ENCODE measurements at places on chromosomes 4 and X.

DNA sequence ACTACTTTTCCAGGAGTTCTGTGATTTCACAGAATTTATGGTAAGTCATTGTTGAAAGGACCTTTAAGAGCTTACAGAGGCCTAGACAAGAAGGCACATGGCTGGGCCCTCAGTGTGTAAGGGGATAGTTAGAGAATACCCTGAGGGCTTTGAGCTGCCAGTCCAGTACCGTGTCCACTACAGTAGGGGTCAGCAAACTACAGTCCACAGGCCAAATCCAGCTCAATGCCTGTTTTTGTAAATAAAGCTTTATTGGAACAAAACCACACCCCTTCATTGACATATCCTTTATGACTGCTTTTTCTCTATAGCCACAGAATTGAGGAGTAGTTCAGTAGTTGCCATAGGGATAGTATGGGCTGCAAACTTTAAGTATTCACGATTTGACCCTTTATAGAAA is 176.2 kb downstream of the MID1 start:
- DNase-seq = peak; percentile 5

DNA sequence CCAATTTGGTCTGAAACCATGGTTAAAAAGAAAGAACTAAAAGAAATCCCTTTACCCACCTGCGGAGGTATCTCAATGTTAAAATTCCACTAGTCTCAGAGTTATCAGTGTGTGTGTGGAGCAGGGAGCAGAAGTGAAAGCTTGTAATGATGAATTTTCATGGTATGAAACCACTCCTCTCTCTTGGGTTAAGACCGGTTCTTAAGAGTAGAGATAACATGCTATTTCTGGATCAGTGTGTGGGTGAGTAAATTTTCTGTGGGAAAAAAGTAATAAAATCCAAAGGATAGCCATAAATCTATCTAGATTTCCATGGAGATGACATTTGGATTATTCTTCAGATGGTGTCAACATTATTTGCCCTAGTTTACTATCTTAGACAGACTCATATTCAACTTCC is 3.2 kb downstream of the FGF13 start:
- no peak for DNase-seq

- DNase-seq = no peak
These were observed 2.7 kb upstream of the LRCH2 start for GRCh38 chrX:115236560-115236959.

- DNase-seq = no peak
These were observed 5.3 kb upstream of the STBD1 start for GRCh38 chr4:76301068-76301774.

DNA sequence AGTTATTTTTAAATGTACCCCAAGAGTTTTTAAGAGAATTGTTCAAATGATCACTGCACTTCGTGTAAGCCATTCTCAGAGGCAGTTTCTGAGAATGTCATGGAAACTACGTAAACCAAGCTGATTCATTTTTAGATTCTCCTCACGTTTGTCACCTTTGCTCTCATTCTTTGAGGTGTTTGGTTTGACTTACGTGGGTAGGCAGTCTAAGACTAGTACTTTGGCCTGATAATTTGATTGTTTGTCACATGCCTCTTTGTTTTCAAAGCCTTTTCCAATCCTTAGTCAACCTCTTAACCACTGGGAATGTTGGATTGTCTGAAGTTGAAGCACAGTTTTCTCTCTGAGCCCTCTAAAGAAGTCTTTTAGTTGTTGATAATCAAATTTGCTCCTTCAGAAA is 10.5 kb downstream of the SEPTIN11 start:
- no peak for DNase-seq

DNA sequence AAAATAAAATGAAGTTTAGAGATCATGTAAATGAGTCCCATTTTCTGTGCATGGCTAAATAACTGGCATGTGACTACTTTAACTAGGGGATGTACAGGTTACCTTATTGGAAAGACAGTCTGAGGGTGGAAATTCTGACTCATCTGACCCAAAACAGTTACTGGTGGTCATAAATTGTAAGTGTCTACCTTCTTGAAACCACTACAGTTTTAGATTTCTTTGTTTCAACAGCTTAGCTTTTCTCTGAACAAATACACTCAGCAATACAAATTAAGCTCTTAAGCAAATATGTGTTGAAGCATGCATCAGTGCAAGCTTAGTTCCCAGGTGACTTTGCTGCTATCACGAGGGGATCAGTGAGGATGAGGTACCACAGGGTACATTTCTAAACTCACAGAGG is 60.7 kb upstream of the PGM2 start:
- no peak for DNase-seq

GRCh38 chr4:137417676-137418075 is 114.6 kb downstream of the PCDH18 start:
- DNase-seq = no peak

- no peak for DNase-seq
These were observed 5.6 kb upstream of the SPRY1 start for GRCh38 chr4:123390846-123391456.

DNA sequence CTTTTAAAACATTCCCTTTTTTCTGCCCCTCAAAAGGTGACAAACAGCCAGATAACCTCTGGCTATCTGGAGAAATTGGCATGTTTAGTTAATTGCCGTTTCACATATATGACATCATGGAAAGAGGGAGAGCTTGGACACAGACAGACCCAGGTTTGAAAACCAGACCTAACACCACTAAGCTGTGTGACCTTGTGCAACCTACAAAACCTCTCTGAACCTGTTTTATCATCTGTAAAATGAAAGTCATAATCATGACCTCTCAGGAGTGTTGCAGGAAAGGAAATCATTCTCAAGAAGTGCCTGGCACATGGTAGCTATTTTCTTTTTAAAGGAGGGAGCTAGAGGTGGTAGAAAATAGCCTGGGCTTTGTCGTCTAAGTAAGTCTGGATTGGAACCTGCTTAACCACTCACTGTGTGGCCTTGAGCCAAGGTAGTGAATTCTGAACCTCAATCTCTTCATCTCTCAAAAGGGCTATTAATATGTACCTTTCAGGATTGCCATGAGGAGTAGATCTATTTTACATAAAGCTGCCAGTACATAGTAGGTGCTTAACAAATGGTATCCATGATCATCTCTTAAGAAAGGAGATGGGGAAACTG is 363.5 kb downstream of the BCOR start:
- no peak for DNase-seq

- DNase-seq = no peak
These were observed 426.7 kb downstream of the RPA4 start for GRCh38 chrX:97310373-97310772.

DNA sequence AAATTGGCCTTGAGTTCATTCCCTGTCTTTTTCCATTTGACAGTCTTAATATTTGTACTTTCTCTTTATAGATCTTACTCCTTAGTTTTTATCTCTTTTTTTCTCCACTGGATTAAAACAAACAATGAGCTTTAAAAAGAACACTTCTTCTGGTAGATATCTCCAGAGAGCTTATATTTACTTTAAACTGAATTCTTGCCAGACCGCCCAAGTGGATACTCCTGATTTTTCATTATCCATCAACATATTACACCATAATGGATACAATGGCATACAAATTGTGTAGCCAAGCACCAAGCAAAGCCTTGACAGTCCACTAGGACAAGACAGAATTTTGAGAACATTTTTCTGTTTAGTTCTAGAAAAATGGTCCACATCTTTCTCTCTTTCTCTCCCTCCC is 18.9 kb downstream of the TMSB4X start:
- no peak for DNase-seq

GRCh38 chrX:112190646-112191045 is 108.1 kb upstream of the TRPC5 start:
- DNase-seq = no peak

GRCh38 chrX:51608126-51608525 is 10.6 kb downstream of the CENPVL3 start:
- no peak for DNase-seq

DNA sequence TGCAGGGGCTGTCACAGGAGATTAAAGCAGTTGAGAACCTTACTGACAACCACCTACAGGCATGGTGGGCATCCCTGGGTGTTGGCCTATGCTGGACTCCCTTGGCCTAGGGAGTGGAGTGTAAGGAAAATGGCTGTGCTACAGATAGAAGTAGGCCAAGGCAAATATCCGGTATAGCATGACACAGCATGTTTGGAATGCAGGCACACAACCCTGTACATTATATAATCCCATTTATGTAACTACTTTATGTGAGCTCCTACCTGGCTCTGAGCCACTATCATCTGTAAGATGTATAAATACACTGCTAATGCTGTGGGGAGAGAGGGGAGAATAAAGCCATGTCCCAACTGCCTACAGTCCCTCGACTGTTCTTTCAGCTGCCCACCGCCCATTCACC is 38.7 kb upstream of the KCTD8 start:
- DNase-seq = no peak

- DNase-seq = peak; percentile 12
These were observed 1050.0 kb upstream of the INTU start for GRCh38 chr4:126582737-126583136.

GRCh38 chr4:73668782-73669201 is 48.6 kb upstream of the RASSF6 start:
- no peak for DNase-seq

GRCh38 chr4:23388255-23388654 is 501.6 kb downstream of the PPARGC1A start:
- DNase-seq = no peak

DNA sequence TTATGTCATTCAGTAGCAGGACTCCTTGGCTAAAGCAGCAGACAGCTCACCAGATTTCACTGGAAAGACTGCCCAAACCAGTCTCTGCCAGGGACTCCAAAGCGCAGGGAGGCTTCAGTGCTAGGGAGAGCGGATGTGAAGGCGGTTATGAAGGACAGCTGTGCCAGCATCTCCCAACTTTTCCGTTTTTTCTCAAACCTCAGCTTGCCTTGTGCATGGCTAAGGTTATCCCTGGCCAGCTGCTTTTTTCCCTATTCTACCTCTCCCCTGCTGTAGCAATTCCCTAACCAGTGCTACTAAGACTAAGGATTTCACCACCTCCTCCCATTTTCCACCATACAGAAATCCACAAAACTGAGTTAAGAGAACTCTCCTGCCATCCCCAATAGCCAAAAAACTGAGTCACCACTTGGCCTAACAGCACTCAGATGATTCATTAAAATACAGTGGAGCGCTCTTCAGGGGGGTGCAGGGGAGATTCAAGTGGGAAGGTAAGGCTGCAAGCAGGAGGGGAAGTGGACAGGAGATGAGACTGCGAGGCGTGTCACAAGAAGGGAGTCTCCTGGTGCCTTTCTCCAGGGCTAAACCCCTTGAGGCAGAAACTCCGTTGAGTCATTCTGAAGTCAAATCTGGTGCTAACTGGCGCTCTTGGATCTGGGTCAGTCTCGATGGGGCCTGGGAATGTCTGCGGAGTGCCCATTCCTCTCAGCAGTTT is 90.7 kb downstream of the PALLD start:
- no peak for DNase-seq

GRCh38 chrX:132092439-132093065 is 35.3 kb downstream of the FRMD7 start:
- DNase-seq = peak; percentile 54

GRCh38 chr4:162837241-162837640 is 329.4 kb downstream of the NAF1 start:
- no peak for DNase-seq

- DNase-seq = no peak
These were observed 134.0 kb downstream of the MID1 start for GRCh38 chrX:10486373-10486772.

- DNase-seq = no peak
These were observed 237.5 kb downstream of the BCOR start for GRCh38 chrX:39859991-39860861.

DNA sequence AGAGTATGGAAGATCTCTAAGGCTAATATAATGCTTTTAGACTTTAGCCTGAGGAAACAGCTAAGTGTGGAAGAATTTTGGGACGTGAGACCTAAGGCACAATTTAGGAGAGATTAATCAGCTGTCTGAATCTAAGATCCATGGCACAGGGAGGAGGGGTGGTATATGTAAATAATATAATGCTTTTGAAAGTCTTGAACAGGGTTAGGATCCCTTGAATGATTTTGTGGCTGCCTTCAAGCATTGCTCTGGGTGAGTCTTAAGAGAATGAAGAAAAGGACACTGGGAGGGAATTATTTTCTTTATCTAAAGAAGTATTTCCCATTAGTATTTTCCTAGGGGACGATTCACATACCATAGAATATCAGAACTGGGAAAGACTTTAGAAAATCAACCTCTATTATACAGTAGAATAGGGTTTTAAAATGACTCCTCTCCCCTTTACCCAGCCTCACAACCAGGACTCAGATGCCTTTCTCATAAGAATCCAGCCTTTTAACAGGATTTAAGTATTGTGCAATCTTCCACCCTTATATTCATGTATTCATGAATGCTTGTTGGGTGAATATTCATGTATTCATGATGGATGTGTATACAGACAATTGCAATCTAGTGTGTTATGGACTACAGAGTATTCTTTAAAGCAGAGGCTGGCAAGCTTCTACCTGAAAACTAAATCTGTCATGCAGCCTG is 664.2 kb upstream of the CPEB2 start:
- no peak for DNase-seq

DNA sequence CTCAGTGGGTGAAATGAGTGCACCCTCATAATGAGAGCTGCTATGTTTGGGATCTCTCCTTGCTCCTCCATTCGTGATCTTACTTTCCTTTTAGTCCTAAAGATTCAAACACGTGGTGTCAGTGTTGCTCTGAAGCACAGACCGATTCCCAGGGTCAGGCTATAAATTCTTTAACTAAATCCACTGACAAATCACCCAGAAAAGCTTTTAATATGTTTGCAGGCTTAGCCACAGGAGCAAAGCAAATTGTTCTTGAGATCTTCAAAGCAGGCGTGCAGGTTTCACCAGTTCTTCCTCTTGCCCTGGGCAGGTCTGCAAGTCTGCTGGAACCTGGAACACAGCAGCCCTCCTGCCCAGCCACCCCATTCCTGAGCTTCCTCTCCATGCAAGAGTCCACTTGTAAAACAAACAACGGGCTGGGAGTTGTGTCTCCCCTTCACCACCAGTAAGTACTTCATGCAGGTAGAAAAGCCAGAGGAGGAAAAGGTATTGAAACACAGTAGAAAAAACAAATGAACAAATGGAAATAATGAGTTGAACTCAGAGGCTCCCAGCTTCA is 70.1 kb upstream of the ENPP6 start:
- no peak for DNase-seq

DNA sequence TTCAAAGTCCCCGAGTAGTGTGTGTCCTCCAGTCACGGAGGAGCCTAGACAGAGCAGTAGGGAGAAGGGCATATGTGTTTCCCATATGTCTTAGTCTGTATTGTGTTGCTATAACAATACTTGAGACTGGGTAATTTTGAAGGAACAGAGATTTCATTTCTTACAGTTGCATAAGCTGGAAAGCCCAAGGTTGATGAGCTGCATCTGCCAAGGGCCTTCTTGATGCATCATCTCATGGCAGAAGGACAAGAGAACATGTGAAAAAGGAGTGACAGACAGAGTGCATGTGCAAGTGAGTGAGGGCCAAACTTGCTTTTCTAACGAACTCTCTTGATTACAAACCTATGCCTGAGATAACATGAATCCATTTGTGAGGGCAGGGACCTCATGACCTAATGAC is 243.4 kb downstream of the ARHGAP10 start:
- DNase-seq = no peak

DNA sequence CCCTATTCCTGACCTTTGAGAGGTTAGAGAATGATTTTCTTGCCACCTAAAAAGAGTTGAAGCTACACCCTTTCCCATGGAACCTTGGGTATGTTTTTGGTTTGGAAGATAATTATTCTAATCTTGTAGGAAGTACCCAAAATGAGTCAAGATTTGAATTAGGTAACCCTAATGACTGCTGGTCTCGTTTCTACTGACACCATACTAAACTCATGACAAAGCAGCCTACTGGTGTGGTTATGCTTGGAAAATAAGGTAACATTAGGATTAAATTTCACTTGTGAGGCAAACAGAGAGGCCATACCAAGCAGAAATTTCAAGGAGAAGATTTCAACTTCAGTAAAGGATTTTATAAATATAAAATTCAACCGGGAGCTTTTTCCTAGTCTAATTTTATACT is 107.9 kb downstream of the FBXW7 start:
- no peak for DNase-seq

All from endothelial cell (in vitro differentiated cells).